Aorta (tissue), 5 donors: ENCODE measurements at places on chromosomes 16 and 17.
A peak's percentile ranks its signal among the peaks of the same experiment; 100 is the strongest.

- no peak for DNase-seq
- no peaks in the 10 kb centered on the region for H3K4me1 ChIP-seq
- no peaks in the 10 kb centered on the region for H3K27me3 ChIP-seq
- no peaks in the 10 kb centered on the region for H3K36me3 ChIP-seq
Observed at GRCh38 chr16:1194665-1195392, 30.2 kb downstream of the TPSG1 start.

DNA sequence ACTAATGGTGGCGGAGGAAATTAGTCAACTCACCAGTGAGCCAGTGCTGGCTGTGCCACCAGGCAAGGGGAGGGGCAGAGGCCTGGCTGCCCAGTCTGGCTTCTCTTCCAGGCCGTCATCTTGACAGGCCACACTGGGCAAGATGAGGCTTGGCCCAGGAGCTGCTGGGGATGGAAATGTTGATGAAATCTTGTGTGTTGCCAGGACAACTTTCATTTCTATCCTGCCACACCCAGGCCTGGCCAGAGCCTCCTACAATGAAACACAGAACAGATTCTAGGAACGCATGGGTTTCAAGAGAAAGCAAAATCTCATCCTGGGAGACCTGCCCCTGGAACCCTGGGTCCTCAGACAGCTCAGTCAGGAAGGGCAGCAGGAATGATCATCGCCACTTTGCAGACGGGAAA is 9.3 kb downstream of the HEXIM2 start:
- no peaks in the 10 kb centered on the region for H3K4me1 ChIP-seq
- no peaks in the 10 kb centered on the region for H3K36me3 ChIP-seq
- peak overlapping the region; percentile 29 for H3K4me3 ChIP-seq
- peak overlapping the region; percentile 98 for H3K27ac ChIP-seq

DNA sequence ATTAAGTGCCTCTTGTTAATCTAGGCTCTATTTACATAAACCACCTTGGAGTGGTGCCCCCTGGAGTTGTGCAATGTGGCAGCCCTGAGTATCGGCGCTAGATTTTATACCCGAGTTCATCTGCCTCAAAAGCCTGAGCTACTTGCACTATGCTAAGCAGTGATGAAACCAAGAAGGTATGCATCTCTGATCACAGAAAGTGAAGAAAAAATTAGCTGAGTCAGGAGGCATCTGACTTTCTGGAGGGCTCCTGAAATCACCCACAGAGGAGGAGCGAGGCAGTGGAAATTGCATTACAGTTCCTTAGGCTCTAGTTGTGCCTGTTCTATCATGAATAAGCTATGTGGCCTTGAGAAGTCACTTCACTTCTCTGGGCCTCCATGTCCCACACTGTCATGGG is 80.3 kb upstream of the PSMD7 start:
- no peak for DNase-seq
- no peak overlapping the region for H3K4me3 ChIP-seq
- H3K27me3 ChIP-seq = no peaks in the 10 kb centered on the region
- H3K36me3 ChIP-seq = no peaks in the 10 kb centered on the region

- H3K4me3 ChIP-seq = no peak overlapping the region
- H3K36me3 ChIP-seq = no peaks in the 10 kb centered on the region
- no peak for DNase-seq
- no peaks in the 10 kb centered on the region for H3K4me1 ChIP-seq
- no peaks in the 10 kb centered on the region for H3K27me3 ChIP-seq
Observed at GRCh38 chr17:15154618-15155017, 110.5 kb downstream of the PMP22 start.

DNA sequence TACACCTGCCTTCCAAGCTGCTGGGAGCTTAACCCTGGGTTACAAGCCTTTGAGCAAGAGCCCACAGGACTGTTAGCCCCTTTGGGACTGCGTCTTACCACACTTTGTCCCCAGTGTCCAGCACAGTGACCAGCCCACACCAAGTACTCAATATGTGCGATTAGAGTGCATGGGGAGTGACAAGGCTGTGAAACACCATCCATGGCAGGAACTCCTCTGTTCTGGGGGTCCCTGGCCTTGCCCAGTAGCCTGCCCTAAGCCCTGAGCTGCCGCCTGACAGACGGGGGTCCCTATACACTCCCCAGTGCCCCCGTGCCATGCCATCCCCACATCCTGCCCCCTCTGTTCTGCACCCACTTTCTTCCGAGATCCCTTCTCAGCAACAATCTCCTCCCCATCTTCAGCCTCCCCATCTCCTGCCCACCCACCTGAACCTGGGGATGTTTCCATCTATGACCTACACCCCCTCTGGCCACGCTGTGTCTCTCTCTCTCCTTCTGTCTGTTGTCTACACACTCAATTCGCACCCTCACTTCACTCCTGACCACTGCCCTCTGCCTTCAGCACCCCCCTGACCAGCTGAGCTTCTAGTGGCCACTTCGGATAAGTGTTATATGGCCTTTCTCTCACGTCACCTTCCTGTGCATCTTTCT is 112.9 kb upstream of the SMURF2 start:
- no peaks in the 10 kb centered on the region for H3K36me3 ChIP-seq
- no peak overlapping the region for H3K4me3 ChIP-seq
- no peaks in the 10 kb centered on the region for H3K4me1 ChIP-seq
- DNase-seq = no peak
- no peaks in the 10 kb centered on the region for H3K27me3 ChIP-seq
- no peak overlapping the region for H3K27ac ChIP-seq

GRCh38 chr16:12531937-12532336 is 271.8 kb downstream of the CPPED1 start:
- no peaks in the 10 kb centered on the region for H3K27me3 ChIP-seq
- no peak for DNase-seq
- no peaks in the 10 kb centered on the region for H3K4me1 ChIP-seq
- H3K4me3 ChIP-seq = no peak overlapping the region
- no peaks in the 10 kb centered on the region for H3K36me3 ChIP-seq

DNA sequence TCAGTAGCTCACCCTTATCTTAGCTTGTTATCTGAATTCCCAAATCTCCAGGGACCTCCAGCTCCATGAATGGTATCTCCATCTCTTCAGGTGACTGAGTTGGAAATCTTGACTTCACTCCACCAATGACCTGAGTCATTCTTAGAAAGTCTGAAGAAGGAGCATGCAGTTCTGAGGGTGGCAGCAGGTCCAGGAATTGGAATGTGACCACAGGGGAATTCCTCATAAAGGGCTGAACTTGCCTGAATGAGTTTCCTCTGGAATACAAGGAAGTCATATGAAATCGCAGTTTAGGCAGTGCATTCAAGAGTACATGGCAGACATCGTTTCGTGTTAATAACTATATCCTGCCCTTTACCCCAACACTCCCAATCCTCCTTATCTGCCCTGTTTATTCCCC is 12.5 kb upstream of the PYY start:
- no peak for DNase-seq
- H3K4me1 ChIP-seq = no peaks in the 10 kb centered on the region
- no peak overlapping the region for H3K27ac ChIP-seq
- H3K4me3 ChIP-seq = no peak overlapping the region
- no peaks in the 10 kb centered on the region for H3K36me3 ChIP-seq
- no peaks in the 10 kb centered on the region for H3K27me3 ChIP-seq

GRCh38 chr17:2510559-2510958 is 1.1 kb downstream of the METTL16 start:
- H3K4me3 ChIP-seq = peak overlapping the region; percentile 97
- DNase-seq = no peak
- H3K27me3 ChIP-seq = no peaks in the 10 kb centered on the region
- H3K36me3 ChIP-seq = no peaks in the 10 kb centered on the region
- peaks cover 10% of the 10 kb centered on the region for H3K4me1 ChIP-seq

GRCh38 chr16:50522324-50522723 is 25.9 kb upstream of the NKD1 start:
- H3K36me3 ChIP-seq = no peaks in the 10 kb centered on the region
- no peak overlapping the region for H3K27ac ChIP-seq
- H3K4me3 ChIP-seq = no peak overlapping the region
- H3K27me3 ChIP-seq = no peaks in the 10 kb centered on the region
